ENCODE measurements at places on chromosomes 13 and 19.

DNA sequence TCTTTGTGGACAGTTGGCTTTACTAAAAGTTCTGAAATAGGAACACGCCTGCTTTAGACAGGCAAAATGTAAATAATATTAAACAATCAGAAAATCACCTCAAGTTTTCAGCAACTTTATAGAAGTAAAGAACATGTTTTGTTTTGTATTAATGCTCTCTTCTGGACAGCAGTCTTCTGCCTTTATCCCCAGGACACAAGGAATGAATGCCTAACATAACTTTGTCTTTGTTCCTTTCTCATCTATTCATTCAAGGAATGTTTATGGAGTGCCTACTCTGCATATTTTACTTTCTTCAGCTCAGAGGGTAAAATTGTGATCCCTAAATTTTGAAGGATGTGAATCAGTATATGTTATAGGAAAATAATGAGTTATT lies 325.4 kb downstream of the FOXO1 start:
- DNase-seq, result no peak

DNA sequence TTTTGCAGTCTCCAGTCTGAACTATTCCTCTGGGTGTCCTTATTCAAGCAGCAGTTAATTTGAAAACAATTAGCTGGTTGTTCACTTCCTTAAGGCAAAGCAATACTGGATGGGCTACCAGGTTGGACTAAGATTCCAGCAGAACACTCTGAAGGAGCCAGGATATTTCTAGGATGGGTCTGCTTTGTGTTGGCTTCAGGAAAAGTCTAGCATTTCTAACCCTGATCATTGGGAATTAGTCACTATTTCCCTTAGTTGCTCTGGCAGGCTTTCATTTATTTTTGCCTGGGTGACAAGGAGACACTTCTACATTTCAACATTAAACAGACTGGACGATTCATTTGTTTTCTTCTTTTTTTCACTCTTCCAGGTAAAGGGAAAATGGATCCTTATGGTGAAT lies 228.4 kb downstream of the ENOX1 start:
- no peak for DNase-seq

- no peak for DNase-seq
Observed at GRCh38 chr19:49403404-49404187, 15.5 kb downstream of the KASH5 start.

- DNase-seq, result no peak
Observed at GRCh38 chr19:1027650-1028061, 1.2 kb downstream of the CNN2 start.

DNA sequence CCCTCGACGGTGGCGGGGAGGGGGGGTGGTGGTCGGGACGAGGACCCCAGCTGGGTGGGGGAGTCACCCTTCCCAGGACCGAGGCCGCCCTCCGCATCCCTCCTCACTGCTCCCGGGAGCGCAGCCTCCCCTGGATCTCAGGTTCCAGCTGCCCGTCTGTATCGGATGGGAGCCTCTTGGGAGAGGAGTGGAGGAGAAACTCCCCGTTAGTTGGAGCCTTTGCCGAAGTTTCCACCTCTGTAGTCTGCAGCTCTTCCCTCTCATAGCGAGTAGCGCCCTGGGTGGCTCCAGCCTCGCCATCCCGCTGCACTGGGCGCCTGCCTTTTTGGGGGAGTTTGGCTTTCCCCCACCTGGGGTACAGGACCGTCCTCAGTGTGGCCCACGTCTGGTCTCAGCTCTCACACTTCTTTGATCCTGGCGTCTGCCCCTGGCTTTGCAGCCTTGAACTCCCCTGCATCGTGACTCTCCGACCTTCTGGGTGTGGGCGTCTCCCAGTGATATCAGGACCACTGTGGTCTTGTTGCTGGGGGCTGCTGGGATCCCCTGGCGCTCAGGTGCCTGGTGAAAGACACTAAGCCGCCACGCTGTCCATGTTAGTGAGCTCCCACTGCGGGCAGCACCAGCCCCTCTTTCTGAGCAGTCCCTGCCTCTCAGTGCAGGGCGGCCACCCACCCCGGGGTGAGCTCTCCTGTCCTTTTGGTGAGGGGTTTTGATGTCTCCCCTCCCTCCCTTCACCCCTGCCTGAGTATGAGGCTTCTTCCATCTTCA lies 1.1 kb downstream of the CNOT3 start:
- DNase-seq, result no peak

DNA sequence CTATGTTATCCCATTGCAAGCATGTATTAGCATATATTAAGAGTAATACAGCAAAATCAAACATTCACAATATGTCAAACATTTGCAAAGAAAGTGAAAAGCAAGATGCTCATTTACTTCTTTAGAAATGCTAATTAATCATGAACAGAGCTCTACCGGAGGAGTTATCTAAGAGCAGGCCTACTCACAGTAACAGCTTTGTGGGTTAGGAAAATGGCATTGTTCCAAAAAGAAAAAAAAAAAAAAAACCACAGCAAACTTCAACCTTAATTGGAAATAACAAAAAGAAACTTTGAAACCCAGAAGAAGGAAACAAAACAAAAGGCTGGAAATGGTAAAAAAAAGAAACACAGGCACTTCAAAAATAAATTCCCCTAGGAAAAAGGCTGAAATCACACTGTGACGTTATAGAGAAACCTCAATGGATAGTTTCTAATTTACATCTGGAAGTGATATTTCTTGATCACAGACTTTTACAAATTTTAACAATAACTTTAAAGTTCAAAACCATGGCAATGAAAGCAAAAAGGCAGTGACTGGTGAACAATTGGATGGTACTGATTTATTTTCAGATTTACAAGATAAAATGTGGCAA lies 1236.8 kb upstream of the SPRY2 start:
- DNase-seq, result no peak

Measured in stimulated activated CD8-positive, alpha-beta memory T cell treated with anti-CD3 and anti-CD28 coated beads, Interleukin-15, amount 100 ng/mL, for 4 hours (primary cell).